ENCODE measurements at places on chromosomes 16 and 17. TPM values are rescaled to one million over a fixed set of nuclear protein-coding genes. Genes with fewer than 3 reads are reported as not detected.

ANKFN1 gene
- not detected for total RNA-seq

DNA sequence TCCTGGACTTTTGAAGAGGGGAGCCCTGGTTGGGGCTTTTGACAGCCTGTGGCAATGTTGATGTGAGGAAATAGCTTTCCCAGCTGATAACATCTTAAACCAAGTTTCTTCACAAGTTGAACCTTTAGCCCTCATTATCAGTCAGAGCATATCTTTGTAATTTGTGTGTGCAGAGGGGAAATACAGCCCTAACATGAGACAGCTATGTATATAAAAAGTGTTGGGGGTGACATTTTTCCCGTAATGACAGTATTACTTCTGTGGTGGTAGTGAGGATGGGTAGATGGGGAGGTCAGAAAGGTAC lies 221.1 kb downstream of the FTO start:
- no peak overlapping the region for H3K4me3 ChIP-seq
- H3K27ac ChIP-seq: no peak overlapping the region
- no peak for DNase-seq

CCL4L2 gene
- total RNA-seq: 1.2 TPM

DNA sequence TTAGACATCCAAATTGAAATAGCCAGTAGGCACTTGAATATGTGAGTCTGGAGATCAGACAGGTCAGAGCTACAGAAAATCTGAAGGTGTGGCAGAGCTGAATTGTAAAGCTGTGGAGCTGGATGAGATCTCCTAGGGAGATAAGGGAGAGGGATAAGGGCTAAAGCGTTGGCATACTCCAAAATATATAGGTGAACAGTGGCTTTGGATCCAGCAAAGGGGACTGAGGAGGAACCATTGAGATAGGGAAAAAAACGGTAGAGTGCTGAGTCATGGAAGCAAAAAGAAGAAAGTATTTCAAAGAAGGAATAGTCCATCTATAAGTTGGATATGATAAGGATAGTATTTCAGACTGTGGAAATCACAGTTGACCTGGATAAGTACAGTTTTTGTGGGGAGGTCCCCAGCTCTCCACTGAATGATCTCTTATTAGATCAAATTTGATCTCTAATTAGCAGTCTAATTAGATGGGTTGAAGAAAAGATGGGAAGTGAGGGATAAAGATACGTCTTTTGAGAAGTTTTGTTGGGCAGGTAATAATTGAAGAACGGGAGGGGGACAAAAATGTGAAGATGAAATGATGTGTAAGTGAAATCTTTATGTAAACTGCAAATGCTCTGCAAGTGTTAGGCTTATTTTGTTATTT lies 587 bp upstream of the DBF4B start:
- no peaks in the 10 kb centered on the region for H3K36me3 ChIP-seq
- peaks cover 17% of the 10 kb centered on the region for H3K4me1 ChIP-seq
- DNase-seq: no peak

GRCh38 chr16:70152578-70153302 lies 20.8 kb upstream of the CLEC18C start:
- no peaks in the 10 kb centered on the region for H3K4me1 ChIP-seq
- no peaks in the 10 kb centered on the region for H3K27me3 ChIP-seq
- no peak for DNase-seq
- H3K36me3 ChIP-seq: peaks cover 87% of the 10 kb centered on the region
- no peak overlapping the region for H3K4me3 ChIP-seq

- no peaks in the 10 kb centered on the region for H3K36me3 ChIP-seq
- H3K4me3 ChIP-seq: no peak overlapping the region
- H3K4me1 ChIP-seq: no peaks in the 10 kb centered on the region
- H3K27me3 ChIP-seq: no peaks in the 10 kb centered on the region
- no peak overlapping the region for H3K27ac ChIP-seq
- no peak for DNase-seq
Observed at GRCh38 chr17:33444731-33445130, 151.6 kb upstream of the ASIC2 start.

DHX38 gene
- total RNA-seq: 114 TPM

GPR139 gene
- not detected for total RNA-seq

DNA sequence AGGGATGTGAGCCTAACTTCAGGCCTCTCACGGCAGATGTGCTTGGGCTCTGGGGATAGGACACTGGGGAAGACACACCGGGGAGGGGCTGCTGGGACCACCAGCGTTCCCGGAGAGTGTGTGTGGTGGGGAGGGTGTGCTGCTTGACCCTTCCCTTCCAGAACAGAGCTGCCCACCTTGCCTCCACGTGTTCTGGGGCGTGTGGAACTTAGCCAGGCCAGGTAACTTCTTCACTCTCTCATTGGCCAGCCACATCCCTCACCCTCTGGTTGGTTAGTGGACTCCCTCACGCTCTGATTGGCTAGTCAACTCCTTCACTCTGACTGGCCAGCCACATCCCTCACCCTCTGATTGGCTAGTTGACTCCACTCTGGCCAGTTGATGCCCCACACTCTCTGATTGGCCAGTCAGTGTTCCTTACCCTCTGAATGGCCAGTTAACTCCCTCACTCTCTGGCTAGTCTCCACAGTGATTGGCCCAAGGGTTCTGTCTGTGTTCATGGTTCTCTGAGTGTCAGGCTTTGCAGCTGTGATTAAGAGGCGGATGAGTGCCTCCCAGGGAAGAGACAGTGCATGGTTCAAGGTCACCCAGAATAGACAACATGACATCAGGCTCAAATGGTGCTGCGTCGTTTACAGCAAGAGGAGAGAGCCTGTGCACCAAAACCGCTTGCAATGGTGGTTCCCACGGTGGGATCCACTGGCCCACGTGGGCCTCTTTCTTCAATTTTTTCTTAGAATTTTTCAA lies 10.0 kb downstream of the TMEM235 start:
- H3K36me3 ChIP-seq: no peaks in the 10 kb centered on the region
- no peak overlapping the region for H3K4me3 ChIP-seq
- no peak for DNase-seq

DNA sequence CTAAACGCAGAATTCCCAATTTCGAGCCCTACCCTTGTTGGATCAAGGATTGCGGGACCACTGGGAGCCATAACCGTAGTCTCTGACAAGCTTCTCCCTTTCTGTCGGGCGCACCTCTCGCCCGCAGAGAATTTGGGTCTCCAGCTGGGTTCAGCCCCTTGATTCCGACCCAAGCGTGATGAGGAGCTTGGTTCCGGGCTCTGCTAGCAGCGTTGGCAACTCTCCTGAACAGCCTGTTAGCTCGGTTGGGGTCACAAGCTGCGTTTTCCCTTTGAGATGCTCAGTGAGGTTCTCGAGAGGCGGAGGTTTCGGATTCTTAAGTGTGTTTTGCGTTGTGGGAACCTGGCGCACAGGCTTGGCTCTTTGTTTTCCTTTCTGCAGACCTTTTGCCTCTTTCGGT lies 655 bp downstream of the ATXN1L start:
- peak overlapping the region; percentile 94 for H3K27ac ChIP-seq
- no peak for DNase-seq
- H3K27me3 ChIP-seq: no peaks in the 10 kb centered on the region
- peak overlapping the region; percentile 92 for H3K4me3 ChIP-seq
